ENCODE measurements at places on chromosomes 2 and 18.

GRCh38 chr2:30367232-30368070, 79.6 kb upstream of the LCLAT1 start:
- no peak for DNase-seq

DNA sequence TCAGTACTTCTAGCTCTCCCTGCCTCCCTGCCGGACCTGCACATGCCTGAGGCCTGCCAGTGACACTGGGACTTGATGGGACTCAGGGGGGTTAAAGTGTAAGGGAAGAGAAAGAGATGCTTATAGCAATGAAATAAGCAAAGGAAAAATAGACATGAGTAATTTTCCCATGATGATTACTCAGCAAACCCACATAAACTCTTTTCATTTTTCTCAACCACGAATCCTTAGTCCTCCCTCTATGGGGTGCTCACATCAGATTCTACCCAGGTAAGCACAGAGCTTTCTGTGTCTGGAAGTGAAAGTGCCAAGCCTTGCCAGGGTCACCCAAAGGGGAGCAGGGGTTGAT, 44.8 kb upstream of the ANKRD62 start:
- DNase-seq = no peak

DNA sequence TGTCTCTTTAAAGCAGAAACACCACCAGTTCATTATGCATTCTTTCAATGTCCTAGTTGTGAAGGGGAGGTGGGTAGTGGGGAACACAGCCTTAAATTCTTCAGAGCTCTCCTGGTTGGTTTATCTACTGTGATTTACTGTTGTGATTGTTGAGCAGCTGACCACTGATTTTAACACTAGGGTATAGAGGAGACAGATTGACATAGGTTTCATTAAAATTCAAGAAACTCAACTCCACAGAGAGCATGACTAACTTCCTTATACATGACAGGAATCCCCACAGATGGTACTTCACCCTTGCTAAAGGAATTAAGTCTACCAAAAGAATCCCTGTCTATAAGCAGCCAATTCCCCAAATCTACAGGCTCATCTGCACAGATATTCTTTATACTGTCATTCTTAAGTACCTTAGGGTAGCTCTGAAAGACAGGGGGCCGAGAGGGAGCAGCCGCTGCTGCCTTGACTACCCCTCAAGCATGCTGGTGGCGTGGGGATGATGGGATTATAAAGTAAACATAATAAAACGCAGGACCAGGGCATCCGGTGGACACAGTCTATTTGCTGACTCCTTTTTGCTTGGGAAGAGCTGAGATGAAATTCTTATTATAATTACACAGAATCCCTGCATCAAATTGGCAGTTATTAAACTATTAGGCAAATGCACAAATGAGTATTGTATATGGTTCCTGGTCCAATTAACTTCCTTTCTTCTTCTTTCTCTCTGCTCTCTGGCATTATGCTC, 1377.6 kb upstream of the PIK3C3 start:
- no peak for DNase-seq

DNA sequence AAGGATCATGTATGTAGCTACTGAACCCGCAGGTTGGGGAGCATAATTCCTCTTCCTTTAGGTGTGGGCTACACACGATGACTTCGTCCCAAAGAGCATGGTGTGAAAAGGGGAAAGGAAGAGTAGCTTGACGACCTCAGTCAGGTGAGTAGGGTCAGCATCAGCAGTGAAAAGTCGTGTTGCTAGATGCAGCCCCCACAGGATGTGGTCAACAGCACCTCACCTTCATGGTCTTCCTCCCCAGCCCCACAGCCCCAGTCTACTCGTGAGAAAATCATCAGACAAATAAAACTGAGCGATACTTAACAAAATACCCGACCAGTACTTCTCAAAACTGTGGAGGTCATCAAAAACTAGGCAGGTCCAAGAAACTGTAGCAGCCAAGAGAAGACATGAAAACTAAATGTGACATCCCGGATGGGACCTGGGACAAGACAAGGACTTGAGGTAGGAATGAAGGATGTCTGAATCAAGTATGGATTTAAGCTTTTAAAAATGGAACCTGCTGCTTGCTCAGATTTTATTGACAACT, 77.5 kb upstream of the NFATC1 start:
- DNase-seq = no peak

Data from NCI-H187 treated with DMSO at 0.1 percent for 48 hours (cell line).